ENCODE measurements at places on chromosomes 5 and 9.

GRCh38 chr5:45017568-45017967, 208.8 kb downstream of the MRPS30 start:
- no peak for DNase-seq

- no peak for DNase-seq
These were observed 72.6 kb downstream of the DAPK1 start for GRCh38 chr9:87570000-87570908.

DNA sequence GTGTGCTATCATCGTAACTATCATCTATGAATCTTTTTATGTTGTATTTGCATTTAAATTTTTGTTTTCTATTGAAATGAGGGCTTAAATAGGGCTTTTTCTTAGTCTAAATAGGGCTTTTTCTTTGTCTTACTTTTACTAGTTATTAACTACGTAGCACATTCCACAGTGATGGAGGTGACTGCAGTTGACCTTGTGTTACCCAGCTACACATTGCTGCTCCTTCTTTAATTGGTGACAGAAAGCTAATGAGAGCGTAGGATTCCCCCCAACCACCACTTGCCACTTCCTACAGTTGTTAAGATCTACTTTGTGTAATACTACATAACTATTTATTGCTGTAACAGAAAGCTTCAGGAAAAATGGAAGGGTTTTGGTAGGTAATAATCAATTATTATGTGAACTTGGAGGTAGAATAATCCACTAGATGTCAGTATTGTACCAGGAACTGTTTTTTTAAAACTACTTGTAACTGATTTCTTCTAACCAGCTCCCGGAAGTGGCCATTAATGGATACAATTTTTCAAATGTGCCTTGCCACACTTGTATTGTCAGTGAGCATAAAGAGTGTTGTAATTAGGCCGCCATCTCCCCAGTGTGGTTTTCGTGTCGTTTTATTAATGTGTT, 18.0 kb downstream of the MTRR start:
- no peak for DNase-seq

GRCh38 chr5:154753792-154754191, 1.4 kb upstream of the LARP1 start:
- no peak for DNase-seq

DNA sequence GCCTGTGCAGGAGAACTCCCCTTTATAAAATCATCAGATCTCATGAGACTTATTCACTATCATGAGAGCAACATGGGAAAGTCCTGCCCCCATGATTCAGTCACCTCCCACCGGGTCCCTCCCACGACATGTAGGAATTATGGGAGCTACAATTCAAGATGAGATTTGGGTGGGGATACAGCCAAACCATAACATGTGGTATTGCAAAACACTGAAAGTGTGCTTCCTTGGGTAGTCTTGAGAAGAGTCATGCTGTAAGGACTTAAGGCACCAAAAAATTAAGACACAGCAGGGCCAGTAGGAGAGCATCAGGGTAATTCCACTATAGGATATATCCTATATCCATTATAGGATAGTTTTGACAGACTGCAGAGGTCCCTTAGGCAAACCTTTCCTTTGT, 29.4 kb upstream of the GDNF start:
- no peak for DNase-seq

DNA sequence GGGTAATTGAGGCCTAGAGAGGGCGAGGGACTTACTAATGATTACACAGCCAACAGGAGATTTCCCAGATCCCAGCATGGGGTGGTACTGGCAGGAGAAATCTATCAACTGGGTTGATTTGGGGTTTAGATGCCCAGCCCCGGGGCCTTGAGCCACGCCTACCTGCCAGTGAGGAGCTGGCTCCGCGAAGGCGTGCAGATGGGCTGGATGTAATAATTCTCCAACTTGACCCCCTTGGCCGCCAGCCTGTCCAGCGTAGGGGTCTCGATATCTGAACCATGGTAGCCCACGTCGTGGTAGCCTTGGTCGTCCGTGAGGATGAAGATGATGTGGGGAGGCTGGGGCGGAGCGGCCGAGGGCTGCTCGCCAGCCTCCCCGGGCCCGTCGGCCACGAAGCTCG, 804 bp downstream of the ARSI start:
- DNase-seq: no peak

DNA sequence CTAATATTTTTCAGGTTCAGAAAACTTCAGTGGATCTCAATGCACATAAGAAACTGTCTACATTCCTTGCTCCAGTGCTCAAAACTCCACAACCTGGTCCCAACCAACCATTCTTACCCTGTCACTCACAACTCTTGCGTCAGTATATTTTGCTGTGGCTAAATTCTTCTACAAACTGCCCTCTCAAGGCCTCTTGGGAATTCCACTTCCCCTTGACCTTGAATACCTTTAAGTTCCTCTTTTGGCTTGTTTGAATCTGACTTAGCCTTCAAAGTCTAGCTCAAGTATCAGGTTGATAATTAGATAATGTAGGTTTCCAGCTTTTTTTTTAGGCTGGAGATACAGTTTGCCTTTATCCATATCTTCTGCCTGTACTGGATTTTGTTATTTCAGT, 128.3 kb downstream of the SLF1 start:
- DNase-seq: no peak

GRCh38 chr5:151258201-151258611, 5.2 kb downstream of the GM2A start:
- DNase-seq: no peak

GRCh38 chr5:14595189-14595588, 13.6 kb downstream of the OTULINL start:
- no peak for DNase-seq

DNA sequence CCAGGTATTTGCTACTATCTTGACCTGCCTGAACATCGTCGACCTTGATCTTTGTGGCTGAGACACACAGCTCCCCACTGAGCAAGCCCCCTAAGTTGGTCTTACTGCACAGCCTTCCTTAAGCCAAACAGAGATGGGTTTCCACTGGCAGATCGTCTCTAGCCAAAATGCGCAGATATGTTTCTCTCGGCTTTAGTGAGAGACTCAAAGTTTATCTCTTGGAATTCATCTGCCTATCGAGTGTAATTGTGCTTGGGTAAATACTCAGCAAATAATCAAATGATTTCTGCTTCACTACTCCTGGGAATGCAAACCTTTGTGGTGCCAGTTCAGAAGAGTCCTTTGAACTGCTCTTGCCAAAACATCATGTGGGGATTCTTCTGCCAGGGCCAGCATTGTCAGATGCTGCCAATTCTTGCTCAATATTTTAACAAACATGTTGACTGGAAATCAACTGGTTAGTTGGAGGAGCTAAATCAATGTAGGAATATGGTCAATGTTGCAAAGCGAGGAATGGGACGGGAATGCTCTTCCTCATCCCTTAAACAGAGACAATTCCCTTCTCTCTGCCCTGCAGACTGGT, 141.2 kb upstream of the SLC28A3 start:
- DNase-seq: no peak

DNA sequence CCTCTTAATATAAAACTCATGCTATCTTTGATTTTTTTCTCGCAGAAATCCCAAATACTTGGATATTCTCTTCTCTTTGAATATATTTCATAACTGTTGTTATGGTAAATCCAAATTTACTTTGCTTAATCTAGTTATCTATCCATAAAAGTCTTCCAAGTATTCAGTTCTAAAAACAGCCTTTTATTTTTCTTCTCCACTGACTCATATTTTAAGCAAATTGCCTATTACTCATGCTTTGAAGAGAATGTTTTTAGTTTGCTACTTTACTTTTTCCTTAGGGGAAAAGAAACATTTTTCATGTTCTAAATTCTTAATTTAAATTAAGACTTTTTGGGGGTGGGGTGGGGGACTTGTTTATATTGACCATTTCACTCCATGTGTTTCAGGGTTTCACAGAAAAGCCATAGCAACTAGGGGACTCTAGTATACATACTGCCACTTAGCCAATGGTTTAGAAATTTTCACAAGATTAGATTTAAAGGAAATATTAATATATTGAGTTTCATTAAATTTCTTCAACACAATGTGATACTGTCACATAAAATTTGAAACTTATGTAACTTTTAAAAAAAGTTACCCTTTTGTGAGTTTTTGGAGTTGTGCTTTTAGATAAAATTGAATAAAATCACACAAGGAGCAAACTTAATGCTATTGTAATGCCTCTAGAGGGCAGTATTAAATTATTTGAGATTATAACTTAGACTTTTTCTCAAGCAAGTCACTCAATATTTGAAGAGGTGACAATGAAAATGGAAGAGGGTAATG, 545.8 kb upstream of the ARRDC3 start:
- no peak for DNase-seq

- no peak for DNase-seq
These were observed 311.5 kb upstream of the TARS1 start for GRCh38 chr5:33129309-33129708.

- DNase-seq: no peak
These were observed 31.2 kb downstream of the CNTFR start for GRCh38 chr9:34558364-34558763.

GRCh38 chr5:45604092-45604491, 92.1 kb downstream of the HCN1 start:
- DNase-seq: no peak

GRCh38 chr5:142726188-142726731, 40.4 kb upstream of the FGF1 start:
- DNase-seq: no peak

GRCh38 chr9:98775831-98776441, 20.4 kb downstream of the ANKS6 start:
- DNase-seq: no peak

DNA sequence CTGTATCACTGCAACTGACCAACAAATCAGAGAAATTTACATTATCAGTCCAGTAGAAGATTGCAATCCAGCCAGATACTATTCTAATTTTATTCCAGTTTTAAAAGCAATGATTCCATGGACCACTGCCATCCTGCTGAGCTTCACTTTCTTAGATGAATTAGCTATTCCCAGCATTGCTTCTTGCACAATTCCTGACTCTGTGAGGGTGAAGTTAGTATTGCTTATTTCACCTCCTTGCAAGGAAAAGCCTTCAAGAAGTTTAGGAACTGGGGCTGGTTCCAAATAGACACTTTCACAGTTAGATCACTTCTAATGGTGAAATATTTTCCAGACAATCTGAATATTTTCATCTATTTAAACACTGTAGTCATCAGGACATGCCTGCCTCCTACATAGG, 338.6 kb upstream of the TNC start:
- no peak for DNase-seq

- peak; percentile 17 for DNase-seq
These were observed 1.2 kb downstream of the MIER3 start for GRCh38 chr5:56950626-56951125.

- no peak for DNase-seq
These were observed 17.6 kb downstream of the DMXL1 start for GRCh38 chr5:119088438-119088837.

GRCh38 chr5:5018578-5018970, 121.6 kb upstream of the ADAMTS16 start:
- no peak for DNase-seq

DNA sequence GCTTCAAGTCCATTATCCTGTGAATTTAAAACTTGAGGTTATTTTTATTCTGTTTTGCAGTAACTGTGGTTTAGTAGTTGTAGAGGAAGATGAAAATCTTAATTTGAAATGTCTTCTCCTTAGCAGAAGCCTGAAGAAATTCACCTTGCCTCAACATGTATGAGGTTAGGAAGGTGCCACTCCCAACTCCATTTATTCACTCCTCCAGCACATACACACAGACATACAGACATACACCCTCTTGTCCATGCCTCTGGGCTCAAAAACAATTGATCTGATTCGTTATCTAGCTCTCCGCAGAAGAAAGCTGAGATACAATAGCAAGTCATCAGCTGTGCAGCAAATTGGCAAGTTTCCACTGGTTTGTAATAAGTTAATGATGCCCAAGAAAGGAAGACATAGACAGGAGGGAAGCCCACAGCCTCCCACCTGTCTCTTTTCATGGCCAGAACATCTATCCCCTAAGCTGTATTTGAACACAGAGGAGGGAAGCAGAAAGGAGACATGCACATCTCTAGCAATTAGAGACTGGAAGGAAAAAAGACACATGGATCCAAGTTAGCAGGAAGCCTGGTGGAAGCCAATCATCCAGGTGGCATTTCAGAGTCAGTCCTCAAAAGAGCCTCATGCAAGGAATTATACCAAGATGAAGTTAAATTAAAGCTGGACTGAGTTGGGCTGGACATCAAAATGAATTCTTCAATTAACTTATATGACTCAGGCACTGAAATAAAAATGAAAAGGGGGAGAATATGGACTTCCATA, 257.9 kb downstream of the ASTN2 start:
- no peak for DNase-seq

GRCh38 chr9:2338777-2339365, 282.7 kb upstream of the VLDLR start:
- no peak for DNase-seq

DNA sequence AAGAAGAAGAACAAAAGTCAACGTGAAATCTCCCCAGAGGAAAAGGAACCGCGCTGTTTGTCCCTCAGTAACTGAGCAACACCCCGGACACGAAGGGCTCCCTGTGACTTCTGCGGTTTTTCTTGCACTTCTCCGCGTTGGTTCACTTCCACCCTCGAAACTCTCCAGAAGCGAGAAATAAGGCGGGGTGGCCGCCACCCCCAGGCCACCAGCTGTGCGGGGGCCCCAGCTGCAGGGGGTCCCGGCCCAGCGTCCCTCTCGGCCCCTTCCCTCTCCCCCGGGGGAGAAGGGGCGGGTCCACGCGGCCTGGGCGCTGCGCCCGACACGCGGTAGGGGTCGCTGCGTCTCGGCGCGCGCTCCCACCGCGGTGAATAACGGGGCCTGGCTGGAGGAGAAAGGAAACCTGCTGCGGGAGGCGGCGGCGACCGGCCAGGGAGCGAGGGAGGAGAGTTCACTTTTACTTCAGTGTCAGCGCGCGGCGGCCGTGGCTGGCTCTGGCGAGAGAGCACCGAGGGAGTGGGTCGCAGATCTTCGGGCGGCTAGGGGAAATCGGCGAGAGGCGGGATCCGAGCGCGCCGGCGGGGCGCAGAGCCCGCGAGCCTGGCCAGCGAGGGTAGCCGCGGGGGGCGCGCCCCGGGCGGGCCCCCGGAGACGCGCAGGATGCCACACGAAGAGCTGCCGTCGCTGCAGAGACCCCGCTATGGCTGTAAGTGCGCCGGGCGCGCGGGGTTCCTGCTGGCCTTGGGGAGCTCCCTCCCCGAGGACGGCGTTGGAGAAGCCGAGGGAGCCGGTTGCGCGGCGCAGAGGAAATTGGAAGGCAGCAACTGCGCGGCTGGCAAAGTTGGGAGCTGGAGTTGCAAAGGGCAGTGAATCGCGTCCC, at the start of gene IQGAP2:
Gene IQGAP2 (plus strand): TSS at position 400 of the 880 bp plus-strand sequence. CDS start 261 bp downstream, at position 661.
- DNase-seq: peak; percentile 60

DNA sequence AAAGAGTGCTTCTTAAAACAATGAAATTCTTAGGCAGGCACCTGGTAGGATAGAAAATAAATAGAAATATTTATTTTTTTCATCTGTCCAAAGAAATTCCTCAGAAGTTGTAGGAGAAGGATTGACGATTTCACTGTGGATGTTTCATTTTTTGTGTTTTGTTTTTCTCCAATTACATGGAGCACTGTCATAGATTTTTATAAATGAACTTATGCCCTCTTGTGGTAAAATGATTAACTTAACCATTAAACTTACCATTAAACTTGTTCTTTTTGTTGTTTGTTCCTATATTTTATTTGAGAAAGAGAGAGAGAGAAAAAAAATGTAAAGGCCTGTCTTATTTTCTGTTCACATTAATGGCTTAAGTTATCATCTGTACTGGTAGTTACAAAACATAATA, 339.2 kb downstream of the PRR16 start:
- DNase-seq: no peak

- DNase-seq: no peak
These were observed 6.7 kb downstream of the BRD3 start for GRCh38 chr9:134061019-134061687.
